ENCODE measurements at places on chromosomes 6 and 20.
A peak's percentile ranks its signal among the peaks of the same experiment; 100 is the strongest.

DNA sequence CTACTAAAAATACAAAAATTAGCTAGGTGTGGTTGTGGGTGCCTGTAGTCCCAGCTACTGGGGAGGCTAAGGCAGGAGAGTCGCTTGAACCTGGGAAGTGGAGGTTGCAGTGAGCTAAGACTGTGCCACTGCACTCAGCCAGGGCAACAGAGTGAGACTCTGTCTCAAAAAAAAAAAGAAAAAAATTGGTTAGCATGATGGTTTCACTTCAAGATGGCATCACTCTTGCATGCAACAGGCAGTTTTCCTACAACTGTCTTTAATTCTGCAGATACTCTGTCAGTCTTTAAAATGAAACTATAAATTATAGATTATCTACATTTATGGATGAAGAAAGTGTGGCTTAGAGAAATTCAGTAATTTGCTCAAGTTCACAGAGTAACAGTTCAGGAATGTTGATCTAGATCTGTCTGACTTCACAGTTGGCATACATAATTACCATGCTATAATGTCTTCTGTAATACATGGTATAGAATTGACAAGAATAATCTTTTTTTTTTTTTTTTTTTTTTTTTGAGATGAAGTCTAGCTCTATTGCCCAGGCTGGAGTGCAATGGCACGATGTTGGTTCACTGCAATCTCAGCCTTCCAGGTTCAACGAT lies 27.0 kb downstream of the ITCH start:
- DNase-seq: peak; percentile 15

GRCh38 chr6:15358579-15359327 lies 112.9 kb downstream of the JARID2 start:
- no peak for DNase-seq

DNA sequence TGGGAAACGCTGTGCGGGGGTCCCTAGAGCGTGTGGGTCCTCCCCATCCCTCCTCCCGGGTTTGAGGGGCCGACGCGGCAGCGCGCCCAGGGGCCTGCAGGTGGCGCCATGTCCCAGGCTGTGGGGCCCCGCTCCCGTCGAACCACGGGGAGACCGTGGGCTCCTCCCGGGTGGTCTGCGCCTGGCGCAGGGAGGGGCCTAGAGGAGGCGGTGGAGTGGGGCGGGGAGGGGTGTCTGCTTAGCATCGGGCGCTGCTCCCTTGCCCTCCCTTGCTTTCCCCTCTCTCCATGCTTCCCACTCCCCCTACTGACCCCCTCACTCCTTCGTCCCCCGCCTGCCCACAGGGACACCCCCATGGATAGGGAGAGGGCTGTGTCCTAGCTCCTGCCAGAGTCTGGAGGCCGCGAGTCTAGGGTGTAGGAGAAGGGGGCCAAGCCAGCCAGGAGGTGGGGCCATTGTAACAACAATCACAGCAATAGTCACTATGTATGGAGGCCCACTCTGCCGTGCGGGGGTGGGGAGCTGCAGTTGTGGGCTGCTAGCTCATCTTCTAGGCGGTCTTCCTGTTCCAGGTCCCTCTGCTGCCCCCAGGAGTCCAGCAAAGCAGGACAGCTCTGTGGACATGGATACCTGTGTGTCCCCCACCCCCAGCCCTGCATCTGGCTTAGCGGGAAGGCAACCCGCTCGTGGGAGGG lies 51.7 kb downstream of the CHMP4B start:
- DNase-seq: peak; percentile 87

DNA sequence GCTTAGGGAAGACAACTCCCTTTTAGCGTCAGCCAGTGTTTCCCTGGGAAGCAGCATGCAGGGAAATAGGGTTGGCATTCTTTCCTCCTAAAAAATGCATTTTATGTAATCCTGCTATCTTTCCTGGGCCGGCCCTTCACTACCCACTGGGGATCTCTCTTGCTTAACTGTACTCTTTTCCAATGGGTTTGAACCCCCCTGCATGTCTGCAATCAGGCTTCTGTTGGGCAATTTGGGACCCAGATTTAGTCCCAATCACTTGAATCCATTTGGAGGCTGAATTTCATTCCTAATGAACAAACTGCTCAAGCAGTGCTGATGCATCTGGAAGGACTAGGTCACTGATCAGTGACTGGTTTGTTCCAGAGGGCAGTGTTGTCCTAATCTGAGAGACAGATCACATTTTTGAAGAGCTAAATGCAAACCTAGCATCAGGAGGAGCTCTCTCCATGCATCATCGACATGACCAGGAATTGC lies 152.0 kb downstream of the TSHZ2 start:
- DNase-seq: no peak

GRCh38 chr20:49119988-49120387 lies 68.1 kb downstream of the STAU1 start:
- no peak for DNase-seq

DNA sequence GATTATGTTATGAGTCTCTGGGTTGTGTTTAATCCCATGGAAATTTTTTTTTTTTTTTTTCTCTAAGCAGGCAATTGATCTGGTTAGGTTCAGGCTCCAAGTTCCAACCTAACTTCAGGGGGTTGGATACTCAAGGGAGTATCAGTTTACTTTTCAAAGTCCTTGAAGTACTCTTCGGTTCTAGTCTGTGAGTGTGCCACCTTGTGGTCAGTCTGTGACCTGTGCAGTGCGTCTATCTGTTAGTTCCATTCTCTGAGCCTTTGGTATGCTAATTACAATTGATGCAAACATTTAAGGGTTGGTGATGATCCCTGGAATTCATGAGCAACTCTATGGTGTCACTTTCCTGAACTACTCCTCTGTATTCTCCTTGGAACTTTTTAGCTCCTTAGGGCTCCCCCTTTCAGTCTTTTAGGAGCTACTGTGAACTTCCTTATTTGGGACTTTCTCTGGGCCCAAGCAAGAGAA lies 342.0 kb downstream of the SOX4 start:
- DNase-seq: peak; percentile 78

DNA sequence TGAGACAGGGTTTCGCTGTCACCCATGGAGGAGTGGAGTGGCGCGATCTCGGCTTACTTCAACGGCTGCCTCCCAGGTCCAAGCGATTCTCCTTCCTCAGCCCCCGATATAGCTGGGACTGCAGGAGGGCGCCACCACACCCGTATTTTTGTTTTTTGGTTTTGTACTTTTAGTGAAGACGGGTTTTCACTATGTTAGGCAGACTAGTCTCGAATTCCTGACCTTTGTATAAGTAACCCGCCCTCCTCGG lies 115.4 kb upstream of the BTN3A2 start:
- no peak for DNase-seq

- peak; percentile 84 for DNase-seq
These were observed 46.3 kb upstream of the NHSL1 start for GRCh38 chr6:138545621-138545980.

DNA sequence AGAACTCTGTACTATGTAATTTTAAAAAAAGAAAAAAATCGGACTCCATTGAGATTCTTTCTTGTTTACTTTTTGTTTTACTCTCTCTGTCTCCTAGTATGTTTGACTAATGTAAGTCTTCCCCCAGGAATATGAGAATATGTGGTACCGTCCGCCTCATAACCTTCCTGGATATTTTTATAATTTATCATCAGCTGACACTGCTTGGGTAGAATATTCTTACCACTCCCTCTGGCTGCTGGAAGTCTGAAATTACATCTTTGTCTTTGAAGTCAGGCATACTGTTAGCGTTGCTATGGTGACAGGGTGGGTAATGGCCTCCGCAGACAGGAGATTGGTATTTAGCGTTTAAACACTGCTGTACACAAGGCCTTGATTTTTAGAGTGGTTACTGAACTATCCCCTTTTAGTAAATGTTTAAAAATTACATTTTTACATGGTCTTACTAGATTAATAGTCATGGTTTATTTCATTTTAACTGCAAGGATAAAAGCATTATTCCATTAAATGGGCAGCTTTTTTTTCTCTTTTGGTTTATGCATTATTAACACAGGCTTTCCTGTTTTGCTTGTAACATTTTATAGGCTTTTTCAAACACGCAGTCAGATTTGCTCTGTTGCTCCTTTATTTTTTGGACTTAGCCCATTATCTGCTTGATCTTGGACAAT lies 176.4 kb downstream of the ARID1B start:
- peak; percentile 99 for DNase-seq

DNA sequence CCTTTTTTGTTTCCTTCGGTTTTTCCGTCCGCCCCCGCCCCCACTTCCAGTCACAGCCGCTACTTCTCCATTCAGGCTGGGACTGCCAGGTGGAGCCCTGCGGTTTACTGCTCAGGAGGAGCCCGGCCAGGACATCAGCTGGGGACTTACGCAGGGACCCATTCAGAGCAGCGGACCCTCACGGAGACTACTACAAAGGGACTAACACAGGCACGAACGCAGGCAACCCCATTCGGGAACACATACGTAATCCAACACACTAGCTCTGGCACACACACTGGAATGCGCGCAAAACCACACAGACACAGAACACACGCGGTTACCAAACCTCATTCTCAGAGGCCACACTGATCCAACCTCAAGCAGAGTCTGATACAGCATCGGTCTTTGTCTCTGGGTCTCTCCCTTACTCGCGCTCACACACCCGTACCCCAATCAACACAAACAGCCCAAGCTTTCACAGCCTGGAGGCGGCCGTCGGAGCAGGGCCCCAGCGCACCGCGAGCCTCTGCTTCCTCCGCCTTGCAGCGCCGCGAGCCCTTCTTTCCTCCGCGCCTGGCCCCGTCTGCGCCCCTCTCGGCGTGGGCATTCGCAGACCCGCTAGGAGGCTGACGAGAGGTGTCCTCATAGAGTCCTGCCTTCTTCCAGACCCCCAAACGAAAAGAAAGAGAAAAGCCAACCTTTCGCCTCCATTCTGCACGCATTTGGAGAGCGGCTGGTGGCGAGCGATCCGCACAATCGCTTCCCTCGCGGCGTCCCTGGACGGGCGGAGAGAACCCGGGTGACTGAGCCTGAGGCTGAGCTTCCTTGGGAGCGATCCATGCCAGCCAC lies 1.1 kb upstream of the SLC32A1 start:
- no peak for DNase-seq

- DNase-seq: no peak
These were observed 14.5 kb upstream of the GUCA1A start for GRCh38 chr6:42158631-42159030.

- peak; percentile 58 for DNase-seq
These were observed 48.2 kb downstream of the FRK start for GRCh38 chr6:116012471-116012949.

GRCh38 chr6:111848262-111848812 lies 24.9 kb downstream of the FYN start:
- peak; percentile 57 for DNase-seq

GRCh38 chr20:40813029-40813431 lies 124.0 kb upstream of the MAFB start:
- no peak for DNase-seq

GRCh38 chr20:23206061-23206460 lies 119.9 kb upstream of the CD93 start:
- DNase-seq: no peak

- peak; percentile 4 for DNase-seq
These were observed 53.0 kb downstream of the HDGFL1 start for GRCh38 chr6:22622351-22622750.

- DNase-seq: peak; percentile 20
These were observed 1.5 kb downstream of the WDR27 start for GRCh38 chr6:169700296-169700695.

DNA sequence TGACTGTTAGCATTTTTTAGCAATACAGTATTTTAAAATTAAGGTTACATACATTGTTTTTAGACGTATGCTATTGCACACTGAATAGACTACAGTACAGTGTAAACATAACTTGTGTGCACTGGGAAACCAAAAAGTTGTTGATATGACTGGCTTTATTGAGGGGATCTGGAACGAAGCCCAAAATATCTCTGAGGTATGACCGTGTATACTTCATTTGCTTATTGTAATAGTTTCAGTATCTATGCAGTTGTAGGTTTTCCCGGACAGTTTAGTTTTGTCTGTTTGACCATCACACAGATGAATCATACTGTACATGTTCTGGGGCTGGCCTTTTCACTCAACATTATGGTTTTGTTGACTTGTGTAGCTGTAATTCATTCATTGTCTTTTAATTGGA lies 6.9 kb upstream of the ZBTB12 start:
- DNase-seq: peak; percentile 46

DNA sequence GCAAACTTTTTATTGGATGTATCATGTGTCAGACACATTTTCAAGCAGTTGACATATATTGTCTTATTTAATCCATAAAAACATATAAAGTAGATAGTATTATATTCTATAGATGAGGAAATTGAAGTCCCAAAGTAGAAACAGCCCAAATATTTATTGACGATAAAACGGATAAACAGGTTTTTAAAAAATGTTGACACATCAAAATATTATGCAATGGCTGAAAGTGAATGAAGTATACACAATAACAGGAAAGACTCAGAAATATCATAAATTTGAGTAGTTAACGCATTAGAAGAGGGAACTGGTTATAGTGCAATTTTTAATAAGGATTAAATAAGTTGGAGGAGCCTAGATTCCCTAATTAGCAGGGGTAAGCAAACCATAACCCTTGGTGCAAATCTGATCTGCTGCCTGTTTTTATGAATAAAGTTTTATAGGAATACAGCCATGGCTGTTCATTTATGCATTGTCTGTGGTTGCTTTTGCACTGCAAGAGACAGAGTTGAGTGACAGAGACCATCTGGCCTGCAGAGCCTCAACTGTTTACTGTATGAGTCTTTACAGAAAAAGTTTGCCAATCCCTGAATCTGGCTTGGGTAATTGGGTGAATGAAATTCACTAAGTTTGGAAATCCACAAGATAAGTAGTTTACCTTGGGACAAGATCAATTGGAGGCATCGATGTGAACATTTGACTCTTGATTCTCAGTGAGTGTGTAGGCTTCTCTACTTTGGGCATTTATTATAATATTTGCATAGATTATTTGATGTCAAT lies 50.6 kb upstream of the EXOC2 start:
- no peak for DNase-seq

GRCh38 chr6:151548201-151548600 lies 54.4 kb downstream of the CCDC170 start:
- DNase-seq: no peak

DNA sequence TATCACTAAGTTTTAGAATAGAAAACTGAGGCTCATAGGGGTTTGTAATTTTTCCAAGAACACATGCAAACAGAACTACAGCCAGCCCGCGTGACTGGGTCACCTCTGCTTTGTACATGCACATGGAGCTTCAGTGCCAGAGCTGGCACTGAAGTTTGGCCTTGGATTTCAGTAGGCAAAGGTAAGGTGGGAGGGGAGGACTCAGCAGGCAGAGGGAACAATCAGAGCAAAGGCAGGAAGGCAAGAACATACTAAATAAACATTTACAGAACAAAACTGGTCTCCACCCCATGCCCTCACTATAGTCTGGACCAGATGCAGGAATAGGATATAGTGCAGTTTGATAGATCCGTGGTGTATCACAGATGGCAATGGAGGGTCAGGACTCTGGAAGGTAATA lies 13.6 kb upstream of the ABRACL start:
- DNase-seq: no peak

DNA sequence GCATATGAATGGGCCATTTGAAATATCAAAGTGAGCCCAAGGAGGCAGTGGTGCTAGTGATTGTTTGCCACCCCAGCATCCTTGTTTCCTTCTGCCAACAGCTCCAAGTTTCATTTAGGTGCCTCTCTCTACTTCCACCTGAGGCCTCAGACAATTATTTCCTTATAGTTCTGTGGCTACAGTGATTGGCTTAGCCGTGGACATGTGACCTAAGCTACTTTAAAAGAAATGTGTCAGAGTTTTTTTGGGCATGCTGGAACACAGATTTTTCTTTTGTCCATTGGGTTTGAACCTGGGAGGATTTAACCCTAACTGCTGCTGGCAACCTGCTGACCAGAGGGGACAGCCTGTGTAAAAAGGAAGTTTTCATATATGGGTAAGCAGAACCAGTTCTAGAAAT lies 319.4 kb downstream of the CD109 start:
- DNase-seq: no peak

GRCh38 chr20:8943631-8944030 lies 125.3 kb upstream of the PLCB4 start:
- no peak for DNase-seq
